ENCODE measurements at places on chromosomes 4 and X.

GRCh38 chr4:184968784-184969201 lies 49.5 kb upstream of the HELT start:
- DNase-seq = no peak

GRCh38 chr4:152374606-152375285 lies 161.1 kb downstream of the FBXW7 start:
- DNase-seq = no peak

- DNase-seq = no peak
These were observed 205.7 kb downstream of the CAMK2D start for GRCh38 chr4:113555868-113556267.

- DNase-seq = no peak
These were observed 11.1 kb downstream of the FABP2 start for GRCh38 chr4:119310826-119311225.

- no peak for DNase-seq
These were observed 25.6 kb downstream of the SPRY1 start for GRCh38 chr4:123421937-123422781.

DNA sequence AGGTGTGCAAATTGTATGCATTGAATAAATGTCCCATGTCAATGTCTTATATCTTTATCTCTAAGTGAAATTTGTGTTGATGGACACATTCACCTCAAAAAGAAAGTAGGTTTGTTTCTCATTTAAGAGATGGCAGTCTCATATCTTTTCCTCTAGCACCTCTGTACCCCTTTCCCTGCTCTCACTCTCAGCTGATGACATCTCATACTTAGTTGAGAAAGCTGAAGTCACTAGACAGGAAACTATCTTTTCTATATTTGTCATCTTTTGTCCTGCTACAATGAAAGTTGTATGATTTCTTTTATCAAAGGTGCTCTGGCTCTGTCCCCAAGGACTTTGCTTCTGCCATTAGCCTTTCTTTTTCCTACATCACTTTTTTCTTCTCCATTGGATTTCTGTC lies 84.0 kb upstream of the GRPR start:
- no peak for DNase-seq

DNA sequence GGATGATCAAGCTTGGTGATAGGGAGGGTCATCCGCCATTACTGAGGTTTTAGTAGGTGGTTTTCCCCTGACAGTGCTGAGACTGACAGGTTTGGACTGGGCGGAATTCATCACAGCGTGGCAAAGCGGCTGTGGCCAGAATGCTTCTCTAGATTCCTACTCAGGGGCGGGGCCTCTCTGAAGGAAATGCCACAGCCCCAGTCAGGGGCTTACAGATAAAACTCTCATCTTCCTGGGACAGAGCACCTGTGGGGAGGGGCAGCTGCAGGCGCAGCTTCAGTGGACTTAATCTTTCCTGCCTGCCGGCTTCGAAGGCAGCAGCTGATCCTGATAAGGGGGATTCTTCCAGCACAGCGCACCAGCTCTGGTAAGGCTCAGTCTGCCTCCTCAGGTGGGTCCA lies 316.7 kb downstream of the RPA4 start:
- DNase-seq = no peak

GRCh38 chr4:153297116-153297515 lies 47.4 kb upstream of the MND1 start:
- DNase-seq = no peak

- DNase-seq = no peak
These were observed 385.6 kb upstream of the PCDH10 start for GRCh38 chr4:132763465-132763864.

GRCh38 chr4:183101956-183102480 lies 3.0 kb downstream of the WWC2 start:
- DNase-seq = no peak

DNA sequence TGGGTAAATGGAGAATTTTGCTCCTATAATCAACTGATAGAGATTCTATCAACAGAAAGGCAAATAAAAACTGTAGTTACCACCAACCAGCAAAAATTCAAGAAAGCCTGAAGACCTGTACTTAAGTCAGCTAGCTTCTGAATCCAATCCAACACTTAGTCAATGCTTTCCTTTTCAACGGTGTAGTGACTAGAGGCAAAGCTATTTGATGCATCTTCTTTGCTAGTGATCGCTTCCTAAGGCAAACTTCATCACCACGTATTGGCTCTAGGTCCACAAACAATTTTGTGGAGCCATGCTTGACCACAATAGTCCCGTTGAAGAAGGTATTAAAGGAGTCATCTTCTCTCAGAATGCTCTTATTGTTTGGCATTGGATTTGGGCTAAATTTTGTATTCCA lies 25.0 kb upstream of the UBA6 start:
- no peak for DNase-seq

- DNase-seq = no peak
These were observed 54.8 kb downstream of the PAGE2 start for GRCh38 chrX:55143621-55144020.

- no peak for DNase-seq
These were observed 32.1 kb upstream of the RAPGEF2 start for GRCh38 chr4:159070742-159071141.

- no peak for DNase-seq
These were observed 2.2 kb downstream of the NKX6-1 start for GRCh38 chr4:84496706-84497503.

- no peak for DNase-seq
These were observed 66.3 kb upstream of the MAD2L1 start for GRCh38 chr4:120132935-120133334.

DNA sequence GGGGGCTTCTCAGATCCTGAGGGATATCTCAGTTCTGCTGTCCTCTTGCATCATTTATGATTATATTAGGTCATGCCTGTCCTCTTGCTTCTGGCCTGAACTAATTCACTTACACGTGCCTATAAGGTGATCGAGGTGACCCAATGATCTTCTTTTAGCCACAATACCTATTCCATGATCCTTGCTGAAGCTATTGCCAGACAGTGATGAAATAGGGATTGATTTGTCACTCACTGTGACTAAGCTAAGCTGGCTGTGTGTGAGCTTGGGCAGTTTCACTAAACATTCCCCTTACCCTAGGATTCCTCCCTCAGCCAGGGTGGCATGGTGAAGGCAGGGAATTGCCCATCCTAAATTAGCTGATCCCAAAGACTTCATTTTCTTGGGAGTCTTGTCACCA lies 19.0 kb downstream of the HADH start:
- no peak for DNase-seq

DNA sequence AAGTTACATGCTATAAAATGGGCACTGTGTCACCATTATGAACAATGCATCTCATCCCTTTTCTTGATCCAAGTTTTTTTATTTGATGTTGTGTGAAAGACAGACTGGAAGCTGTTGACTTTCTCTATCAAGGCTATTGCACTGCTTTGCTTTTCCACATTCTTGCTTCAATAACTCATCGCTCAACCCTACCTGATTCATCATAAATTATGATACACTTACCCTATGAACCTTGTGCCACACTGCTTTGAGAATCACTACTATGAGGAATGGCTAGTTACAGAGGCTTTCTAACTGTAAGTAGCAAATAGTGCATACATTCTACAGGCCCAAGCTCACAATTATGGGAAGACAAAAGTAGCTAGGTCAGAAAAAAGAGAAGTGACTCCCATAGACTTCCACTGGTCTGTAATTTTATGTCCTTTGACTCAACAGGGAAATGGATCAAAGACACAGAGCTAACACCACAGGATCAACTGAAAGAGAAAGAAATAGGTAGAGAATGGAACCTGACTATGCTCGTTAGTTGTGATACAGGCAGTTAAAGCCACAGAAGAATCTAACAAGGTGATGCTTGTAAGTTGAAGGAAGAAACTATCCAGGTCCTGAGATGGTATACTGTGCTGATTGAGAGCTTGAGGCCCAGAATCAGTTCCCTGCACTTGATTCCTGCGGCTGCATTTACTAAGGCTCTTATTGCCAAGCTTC lies 163.5 kb downstream of the PPP3CA start:
- DNase-seq = no peak

DNA sequence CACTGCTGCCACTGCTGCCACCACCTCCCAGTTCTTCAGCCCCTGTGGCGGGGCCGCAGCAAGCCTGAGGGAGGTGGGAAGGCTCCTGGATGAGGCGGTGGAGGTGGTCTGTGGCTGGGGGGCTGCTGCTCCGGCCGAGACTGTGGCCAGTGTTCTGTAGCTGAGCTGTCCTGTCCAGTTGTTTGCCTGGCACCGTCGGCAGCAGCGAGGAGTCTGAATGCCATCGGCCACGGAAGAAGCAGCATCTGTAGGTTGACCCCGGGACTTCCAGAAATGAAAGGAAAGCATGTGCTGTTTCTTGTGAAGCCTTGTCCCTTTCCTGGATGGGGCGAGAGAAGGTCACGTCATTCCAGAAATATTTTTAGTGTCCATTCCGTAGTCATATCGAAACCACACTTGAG lies 3.3 kb downstream of the C4orf54 start:
- no peak for DNase-seq

DNA sequence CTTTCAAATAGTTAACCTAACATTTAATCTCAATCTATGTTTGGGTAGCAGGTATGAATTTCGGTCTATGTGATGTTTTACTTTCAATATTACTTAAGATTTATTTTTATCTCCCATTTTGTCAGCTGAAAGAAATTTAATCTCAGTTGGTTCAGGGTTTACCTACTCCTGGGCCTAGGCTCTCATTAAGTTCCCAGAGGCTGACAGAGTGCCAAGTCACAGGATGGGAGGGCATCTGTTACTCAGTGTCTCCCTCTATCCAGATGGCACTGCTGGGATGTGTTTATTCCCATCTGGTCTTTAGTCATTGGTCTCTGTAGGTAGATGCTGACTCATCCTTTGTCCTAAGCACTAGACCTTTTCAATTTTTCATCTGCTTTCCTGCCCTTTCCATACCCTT lies 129.4 kb upstream of the ARSJ start:
- no peak for DNase-seq

- no peak for DNase-seq
These were observed 696 bp upstream of the FLNA start for GRCh38 chrX:154375156-154375504.

DNA sequence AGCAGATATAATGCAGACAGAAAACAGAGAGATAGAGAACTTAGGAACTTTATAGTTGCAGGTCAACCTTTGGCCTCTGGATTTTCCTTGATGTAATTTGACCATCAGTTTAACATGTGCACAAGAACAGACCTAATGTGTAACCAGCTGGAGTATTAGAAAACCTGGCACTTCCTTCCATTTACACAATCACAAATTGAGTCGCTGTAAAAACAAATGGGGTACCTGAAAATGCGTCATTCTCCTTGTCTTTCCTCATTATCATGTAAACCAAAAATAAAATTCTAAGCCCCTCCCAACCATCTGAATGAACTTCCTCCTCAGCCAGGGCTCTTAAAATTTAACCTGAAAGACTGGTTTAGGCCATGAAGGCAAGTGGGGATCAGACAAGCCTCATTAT lies 358.4 kb upstream of the MAGEB16 start:
- DNase-seq = no peak

DNA sequence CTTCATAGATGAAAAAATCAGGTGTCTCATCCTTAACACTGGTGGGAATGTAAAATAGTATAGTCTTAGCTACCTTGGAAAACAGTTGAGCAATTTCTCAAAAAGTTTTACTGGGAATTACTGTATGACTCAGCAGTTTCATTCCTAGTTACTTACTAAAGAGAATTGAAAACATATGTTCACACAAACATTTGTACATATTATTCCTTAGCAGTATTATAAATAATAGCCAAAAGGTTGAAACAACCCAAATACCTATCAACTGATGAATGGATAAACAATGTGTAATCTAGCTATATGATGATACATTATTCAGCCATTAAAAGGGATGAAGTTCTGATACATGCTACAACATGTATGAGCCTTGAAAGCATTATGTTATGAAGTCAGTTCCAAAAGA lies 41.7 kb downstream of the RBM46 start:
- no peak for DNase-seq

DNA sequence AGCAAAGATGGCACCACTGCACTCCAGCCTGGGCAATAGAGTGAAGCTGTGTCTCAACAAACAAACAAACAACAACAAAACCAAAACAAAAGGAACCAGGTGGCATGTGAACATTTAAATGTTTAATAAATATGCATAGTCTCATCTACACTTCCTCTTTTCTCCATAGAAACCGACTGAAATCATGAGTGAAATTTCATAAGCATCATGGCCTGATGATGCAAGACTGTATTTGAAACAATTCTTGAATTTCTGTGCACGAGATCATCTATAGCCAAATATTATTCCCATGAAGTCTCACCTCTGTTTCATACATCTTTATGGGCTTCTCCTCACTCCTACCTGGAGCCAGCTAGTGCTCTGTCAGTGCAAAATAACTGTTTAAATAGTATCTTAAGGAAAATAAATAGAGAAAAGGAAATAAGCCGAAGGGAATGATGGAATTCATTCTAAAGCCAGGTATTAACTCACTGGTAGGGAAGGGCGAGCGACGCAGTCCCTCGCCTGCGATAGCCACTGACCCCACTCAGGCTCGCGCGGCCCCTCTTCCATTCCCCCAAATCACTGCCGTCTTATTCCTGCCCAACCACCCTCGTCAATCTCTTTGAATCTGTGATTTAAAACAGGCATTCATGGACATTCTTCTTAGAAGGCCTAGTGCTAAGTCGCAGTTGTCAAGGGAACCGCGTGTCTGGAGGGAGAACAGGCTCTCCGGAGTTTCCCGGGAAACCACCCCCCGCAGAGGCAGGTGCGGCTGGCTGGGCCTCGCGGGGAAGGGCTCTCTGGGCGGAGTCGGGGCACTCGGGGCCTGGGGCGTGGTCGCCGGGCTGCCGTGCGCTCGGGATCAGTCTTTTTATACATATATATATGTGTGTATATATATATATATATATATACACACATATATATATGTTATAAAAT lies 52.4 kb upstream of the TRIM2 start:
- DNase-seq = no peak

GRCh38 chrX:13468096-13468495 lies 101.3 kb upstream of the EGFL6 start:
- DNase-seq = no peak

GRCh38 chrX:65750674-65751469 lies 83.4 kb downstream of the MSN start:
- peak; percentile 27 for DNase-seq
